ENCODE measurements at places on chromosomes 6 and 20. TPM values are rescaled to one million over a fixed set of nuclear protein-coding genes. Genes with fewer than 3 reads are reported as not detected.

The DUSP22 gene
- total RNA-seq, result 45.3 TPM

The RNASET2 gene
- 50.6 TPM for total RNA-seq

The LZTS3 gene
- 0.62 TPM for total RNA-seq

The MEP1A gene
- total RNA-seq, result not detected

The RBM24 gene
- not detected for total RNA-seq

- DNase-seq, result no peak
These were observed 172.6 kb upstream of the LAMA2 start for GRCh38 chr6:128710315-128710714.

GRCh38 chr6:14349507-14349906 lies 231.9 kb downstream of the CD83 start:
- DNase-seq, result no peak

DNA sequence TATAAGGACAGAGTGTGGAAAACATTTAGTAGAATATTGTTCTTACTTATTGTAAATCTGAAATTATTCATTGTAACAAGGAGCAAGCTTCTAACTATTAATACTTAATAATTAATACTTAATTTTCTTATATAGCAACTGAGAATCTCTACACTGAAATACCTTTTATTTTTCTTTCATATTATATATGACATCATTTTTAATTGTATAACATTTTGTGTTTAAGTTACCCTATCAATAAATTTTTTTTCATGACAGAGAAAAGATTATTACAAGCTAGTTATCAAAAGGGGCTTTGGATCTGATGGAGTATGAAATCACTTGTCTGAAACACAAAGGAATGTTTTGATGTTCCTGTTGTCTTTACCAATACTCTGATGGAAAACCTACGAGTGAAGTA lies 72.2 kb upstream of the CNKSR3 start:
- DNase-seq, result no peak

GRCh38 chr20:10454151-10454750 lies 19.1 kb downstream of the SLX4IP start:
- DNase-seq, result no peak

- no peak for DNase-seq
These were observed 58.6 kb downstream of the TOX2 start for GRCh38 chr20:43973231-43973630.

- DNase-seq, result no peak
These were observed 464.8 kb upstream of the CDH4 start for GRCh38 chr20:60787276-60787675.

GRCh38 chr20:62685781-62686555 lies 22.7 kb upstream of the NTSR1 start:
- no peak for DNase-seq
